ENCODE measurements at places on chromosomes 4 and X. TPM values are rescaled to one million over a fixed set of nuclear protein-coding genes. Genes with fewer than 3 reads are reported as not detected.

The MRFAP1L1 gene
- 35.2 TPM for total RNA-seq

The HSFX4 gene
- not detected for total RNA-seq

The MRPL1 gene
- 11.4 TPM for total RNA-seq

The S100P gene
- not detected for total RNA-seq

The AMOT gene
- 10.9 TPM for total RNA-seq

The YIPF6 gene
- total RNA-seq: 14.9 TPM

The SLC34A2 gene
- under 0.01 TPM for total RNA-seq

The AMBN gene
- total RNA-seq: not detected

The GIMD1 gene
- not detected for total RNA-seq
